ENCODE measurements at places on chromosomes 1 and 21.

GRCh38 chr1:81654147-81654546 is 146.6 kb upstream of the ADGRL2 start:
- no peak for DNase-seq

DNA sequence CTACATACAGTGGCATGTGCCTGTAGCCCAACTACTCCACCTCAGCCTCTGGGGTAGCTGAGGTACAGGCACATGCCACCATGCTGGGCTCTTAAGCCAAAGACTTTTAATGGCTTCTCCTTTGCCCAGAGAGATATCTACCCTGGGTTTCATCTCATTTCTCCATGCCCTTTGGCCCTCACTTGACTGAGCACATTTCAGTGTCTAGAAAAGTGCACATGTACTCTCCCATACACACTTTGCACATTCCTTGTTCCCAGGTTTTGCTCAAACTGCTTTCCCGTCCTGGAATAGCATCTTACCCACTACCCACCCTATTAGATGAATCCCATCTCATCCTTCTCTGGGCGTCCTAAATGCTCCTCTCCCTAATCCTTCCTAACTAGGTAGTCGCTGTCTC is 10.2 kb upstream of the RXRG start:
- DNase-seq: no peak

GRCh38 chr1:154405747-154406571 is 816 bp downstream of the IL6R start:
- peak; percentile 36 for DNase-seq

DNA sequence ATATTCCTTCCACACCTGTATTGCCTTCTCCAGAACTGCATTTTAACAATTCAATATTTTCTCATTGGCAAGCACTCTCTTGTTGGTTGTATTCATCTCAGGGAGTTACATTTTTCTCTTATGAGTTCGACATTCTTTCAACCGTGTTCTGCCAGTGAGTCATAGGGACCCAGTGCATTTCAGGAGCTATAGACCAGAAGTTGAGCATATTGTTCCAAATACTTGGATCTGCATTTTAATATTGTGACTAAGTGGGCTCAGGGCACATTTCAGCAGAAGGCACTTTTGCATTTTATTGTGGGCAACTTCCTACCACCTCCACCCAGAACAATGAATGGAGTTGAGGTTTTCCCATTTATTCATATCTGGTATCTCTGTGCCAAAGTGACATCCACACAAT is 132.8 kb downstream of the TNFSF18 start:
- DNase-seq: no peak

GRCh38 chr1:101220906-101221305 is 15.9 kb upstream of the S1PR1 start:
- no peak for DNase-seq

- DNase-seq: no peak
These were observed 272.6 kb downstream of the MATN1 start for GRCh38 chr1:30450818-30451233.

- DNase-seq: peak; percentile 10
These were observed 689 bp upstream of the GPR137B start for GRCh38 chr1:236141447-236142252.

DNA sequence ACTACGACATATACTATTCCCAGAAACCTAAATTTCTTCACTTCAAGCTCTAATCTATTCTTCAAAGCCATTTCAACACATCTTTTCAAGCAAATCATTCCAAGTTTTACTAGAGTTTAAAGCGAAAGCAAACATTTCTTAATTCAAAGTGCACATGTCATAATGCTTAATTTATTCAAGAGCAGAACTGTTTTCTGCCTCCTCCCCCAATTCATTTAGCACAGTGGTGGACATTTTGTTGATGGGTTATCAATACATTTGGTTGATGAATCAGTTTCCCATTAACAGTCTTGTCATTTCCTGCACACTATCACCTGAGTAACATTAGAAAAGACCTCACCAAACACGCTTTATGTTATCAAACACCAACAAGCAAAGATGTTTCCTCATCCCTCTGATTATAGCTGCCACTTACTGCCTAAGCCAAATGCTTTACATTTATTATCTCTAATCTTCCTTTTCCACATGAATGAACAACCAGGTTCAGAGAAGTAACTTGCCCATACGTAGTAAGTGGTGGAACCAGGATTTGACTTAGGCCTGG is 2.0 kb downstream of the SRSF4 start:
- no peak for DNase-seq

GRCh38 chr1:21909286-21909759 is 27.8 kb downstream of the HSPG2 start:
- DNase-seq: no peak

DNA sequence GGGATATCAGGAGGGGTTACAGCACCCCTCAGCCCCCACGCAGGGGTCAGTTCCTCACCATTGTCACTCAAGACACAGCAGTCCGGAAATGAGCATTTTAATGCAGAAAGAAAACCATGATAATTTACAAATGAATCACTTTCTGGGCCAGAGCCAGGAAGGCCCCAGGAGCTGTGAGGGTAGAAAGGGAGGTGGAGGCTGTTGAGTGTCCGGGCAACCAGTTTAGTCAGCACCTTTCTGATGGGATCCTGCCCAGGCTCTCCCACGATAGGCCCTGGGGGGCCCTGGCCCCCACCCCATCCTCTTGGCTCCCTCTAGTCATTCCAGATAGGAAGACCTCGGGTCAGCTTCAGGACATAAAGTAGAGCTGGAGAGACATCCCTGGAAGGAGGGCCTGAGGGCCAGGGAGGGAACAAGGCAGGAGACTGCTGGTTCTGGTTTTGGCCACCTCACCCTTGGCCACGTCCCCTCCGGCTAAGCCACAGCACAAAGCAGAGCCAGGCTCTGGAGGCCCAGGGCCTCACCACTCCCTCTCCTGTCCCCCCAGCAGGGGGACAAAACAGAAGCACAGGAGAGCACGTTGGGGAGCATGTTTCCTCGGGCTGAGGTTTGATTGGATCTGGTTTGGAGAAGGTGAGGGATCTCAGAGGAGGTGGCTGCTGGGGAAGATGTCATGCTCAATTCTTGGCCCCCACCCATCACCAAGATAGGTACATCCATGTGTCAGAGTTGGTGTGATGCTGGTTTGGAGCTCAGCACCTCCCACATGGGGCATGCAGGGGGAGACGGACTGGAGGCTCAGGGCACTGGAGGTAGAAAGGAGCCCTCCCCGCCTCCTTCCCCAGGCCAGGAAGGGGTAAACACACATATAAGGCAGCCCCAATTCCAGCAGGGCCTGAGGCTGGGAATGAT is 20.6 kb downstream of the ETNK2 start:
- DNase-seq: no peak

DNA sequence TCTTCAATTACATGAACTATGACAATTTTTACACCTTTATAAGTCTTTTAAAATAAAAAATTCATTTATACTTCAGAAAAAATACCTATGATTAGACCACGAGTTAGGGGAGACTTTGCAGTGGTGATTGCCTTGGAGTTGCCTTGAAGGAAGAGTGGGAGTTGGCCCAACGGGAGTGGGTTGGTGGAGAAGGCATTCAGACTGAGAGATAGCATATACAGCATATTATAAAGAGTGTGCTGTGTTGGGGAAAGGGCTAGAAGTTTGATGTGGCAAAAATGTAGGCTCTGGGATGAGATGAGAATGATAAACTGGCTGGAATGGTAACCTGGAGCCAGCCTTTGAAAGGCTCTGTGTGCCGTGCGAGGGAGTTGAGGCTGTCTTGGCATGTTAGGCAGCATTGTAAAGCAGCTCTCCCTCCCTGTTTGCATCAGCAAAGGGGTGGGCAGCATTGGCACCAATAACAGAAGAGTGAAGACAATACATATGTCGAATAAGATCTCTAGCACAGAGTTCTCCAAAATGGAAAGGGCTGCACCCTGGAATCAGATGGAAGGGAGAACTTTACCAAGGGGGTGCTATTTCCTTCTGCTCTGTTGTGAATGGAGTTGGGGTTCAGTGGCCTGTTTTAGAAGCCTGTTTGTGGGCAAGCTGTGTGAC is 24.4 kb downstream of the MPZL1 start:
- no peak for DNase-seq

DNA sequence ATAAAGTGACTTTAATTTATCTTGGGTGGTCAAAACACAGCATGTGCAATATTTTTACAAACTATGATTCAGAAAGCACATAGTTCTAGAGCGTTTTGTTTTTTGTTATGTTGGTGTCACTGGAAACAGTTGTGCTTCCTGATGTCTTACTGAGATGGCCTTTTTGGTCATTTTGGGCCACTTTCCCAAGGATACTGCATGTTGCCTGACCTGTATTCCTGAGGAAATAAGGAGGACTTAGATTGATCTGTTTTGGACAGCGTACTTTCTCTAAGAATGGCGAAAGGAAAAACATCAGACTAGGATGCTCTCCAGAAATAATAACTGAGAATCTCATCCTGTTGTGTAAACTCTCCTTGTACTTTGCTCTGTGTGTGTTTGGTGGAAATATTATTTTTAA is 451.2 kb downstream of the USP25 start:
- DNase-seq: no peak

DNA sequence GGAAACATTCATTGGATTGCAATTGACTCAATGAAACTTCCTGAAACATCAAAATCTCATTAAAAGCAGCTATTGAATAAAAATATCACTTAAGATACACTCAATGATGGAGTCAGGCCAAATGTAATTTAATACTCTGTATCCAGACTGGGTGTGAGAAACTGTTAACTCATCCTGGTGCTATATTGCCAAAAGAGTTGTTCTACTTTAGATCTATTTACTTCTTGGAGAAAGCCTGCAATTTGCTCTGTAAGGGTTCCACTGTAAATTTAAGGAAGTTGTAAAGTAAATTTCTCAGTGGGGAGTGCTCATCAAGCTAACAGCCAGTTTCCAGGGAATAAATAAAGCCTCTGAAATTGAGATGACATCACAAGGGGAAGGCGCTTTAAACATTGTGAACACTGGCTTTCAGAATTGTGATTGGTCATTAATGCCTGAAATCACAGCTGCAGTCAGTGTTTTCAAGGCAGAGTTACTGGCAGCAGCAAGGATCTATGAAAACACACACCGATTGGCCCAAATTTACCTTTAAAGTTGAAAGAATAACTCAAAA is 91.4 kb downstream of the OLFM3 start:
- no peak for DNase-seq

GRCh38 chr21:27189870-27190269 is 223.0 kb upstream of the ADAMTS5 start:
- DNase-seq: no peak

- no peak for DNase-seq
These were observed 13.6 kb downstream of the PACC1 start for GRCh38 chr1:212401042-212401441.

DNA sequence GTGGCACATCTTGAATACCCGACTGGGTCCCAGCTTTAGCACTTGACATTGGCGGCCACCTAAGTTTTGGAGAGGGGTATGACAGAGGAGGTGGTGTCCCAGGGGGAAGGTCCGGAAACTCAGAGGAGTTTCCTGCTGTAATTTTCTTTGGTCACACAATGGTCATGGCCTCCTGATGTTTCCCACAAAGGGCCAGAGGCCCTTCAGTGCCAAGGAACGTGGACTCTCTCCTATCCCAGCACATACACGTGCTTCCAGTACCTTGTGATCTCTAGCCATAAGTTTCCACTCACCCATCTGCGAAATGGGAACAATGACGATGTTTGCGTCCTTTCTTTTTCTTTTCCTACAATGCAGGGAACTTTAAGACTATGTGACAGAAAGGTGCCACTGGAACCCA is 13.2 kb downstream of the CAPN2 start:
- DNase-seq: no peak

GRCh38 chr1:11132563-11133293 is 33.1 kb upstream of the EXOSC10 start:
- no peak for DNase-seq

- no peak for DNase-seq
These were observed 303.8 kb downstream of the NPHP4 start for GRCh38 chr1:5688081-5689077.

DNA sequence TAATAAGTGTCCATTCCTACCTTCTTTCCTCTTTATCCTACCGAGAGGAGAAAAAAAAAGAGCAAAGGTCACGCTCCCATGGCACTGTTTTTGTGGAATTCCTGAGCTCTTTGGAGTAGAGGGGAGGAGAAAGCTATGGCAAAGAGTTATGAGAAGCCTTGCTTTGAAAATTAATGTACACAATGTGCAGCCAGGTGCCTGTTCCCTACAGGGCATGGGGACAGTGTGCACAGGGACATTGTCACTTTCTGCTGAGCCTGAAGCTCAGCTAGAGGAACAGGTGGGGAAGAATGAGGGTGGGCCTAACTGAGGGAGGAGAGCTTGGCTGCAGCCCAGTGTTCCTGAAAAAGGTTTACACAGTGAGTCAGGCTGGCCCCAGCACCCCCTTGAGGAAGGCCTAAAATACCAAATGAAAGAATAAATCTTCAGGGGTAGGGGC is 66.1 kb downstream of the PLXNA2 start:
- DNase-seq: no peak

- no peak for DNase-seq
These were observed 572 bp downstream of the ATP1B1 start for GRCh38 chr1:169106921-169107602.

DNA sequence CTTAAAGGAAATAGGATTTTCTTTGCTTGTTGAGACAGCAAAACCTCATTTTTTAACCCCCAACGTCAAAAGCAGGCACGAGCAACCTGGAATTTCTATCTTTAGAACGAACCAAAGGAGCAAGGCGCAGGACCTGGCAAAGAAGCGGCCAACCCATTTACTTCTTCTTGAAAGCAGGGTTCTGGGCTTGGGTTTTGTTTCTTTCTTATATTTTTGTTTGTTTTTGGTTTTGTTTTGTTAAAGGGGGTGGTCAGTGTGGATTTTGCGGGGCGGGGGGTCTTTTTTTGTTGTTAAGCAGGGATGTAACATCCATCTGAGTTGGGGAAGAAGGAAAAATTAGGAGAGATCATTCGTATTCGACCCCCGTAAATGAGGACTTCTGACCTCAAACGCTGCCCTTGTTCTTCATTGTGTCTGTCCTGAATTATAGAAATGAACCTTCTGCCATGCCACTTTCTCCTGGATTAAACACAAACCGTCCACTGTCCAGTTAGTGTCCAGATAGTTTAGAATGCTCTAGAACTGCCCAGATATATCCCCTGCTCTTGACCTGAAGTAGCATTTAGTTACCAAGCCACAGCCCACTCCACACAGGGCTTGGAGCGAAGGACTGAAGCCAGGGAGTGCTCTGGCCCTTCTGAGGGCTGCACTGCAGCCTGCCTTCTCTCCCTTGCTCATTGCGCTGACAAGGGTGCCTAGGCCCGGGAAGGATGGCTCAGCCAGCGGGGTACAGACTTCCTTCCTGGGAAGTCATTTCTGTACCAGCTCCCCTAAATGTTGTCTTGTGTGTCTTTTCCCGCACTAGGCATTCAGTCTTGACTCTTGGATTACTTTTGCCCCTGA is 909 bp upstream of the APP start:
- DNase-seq: no peak

- DNase-seq: peak; percentile 61
These were observed at the start of gene KCNA2 for GRCh38 chr1:110605901-110606656. Gene KCNA2 (minus strand): TSS chr1:110606358. CDS start chr1:110604782, 1,576 bp downstream.

GRCh38 chr1:66323958-66324625 is 209.9 kb upstream of the SGIP1 start:
- DNase-seq: no peak

DNA sequence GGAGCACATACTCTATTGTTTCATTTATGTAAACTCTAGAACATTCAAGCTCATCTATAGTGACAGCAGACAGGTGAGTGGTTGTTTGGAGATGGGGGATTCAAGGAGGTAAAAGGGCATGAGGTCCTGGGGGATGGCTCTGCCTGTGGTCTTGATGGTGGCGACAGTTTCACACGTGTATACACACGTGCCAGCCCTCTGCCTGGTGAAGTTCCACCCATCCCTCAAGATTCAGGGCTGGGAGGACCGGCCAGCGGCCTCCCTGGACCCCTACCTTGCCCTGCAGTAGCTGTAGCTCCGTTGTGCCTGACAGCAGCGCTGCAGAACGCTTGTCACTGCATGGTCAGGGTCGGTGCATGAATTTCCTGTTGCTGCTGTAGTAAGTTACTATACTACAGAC is 38.9 kb upstream of the UTS2 start:
- no peak for DNase-seq

All from anterior cingulate cortex (tissue), 58 donors.